ENCODE measurements at places on chromosomes 2 and 18.

DNA sequence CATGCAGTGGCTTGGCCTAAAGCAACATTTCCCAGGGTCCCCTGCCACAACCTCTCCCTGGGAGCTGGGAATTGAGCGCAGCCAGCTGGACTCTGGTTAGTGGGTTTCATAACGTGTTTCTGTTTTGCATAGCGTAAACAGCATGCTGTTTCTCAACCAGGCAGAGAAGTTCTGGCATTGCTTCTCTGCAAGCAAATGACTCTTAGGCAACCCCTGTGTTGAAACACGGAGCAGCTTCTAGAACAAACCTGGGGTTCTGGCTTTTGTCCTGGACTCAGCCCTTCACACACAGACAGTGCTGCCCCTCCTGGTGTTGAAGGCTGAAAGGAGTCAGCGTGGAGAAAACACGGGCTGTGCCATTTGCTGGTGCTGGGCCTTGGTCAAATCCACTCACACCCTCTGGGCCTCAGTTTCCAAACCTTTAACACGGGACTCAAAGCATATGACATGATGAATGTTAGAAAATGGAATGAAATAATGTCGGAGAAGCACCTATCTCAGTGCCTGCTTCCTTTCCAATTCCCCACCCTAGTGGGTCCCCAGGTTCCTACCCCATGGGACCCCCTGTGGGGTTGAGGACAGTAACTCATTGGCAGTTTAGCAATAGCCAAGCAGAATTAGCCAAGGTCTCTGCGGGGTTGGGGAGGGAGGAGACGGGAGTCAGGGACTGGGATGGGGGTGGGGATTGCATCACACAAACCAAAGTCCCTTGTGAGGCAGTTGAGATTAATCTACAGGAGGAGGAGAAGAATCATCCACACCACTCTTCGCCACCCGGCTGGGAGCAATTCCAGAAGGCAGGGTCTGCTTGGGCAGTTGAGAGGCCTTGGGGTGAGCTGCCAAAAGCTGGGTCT is 30.2 kb upstream of the IL1R2 start:
- no peak for DNase-seq

- no peak for DNase-seq
Observed at GRCh38 chr2:128465246-128466170, 146.8 kb upstream of the HS6ST1 start.

DNA sequence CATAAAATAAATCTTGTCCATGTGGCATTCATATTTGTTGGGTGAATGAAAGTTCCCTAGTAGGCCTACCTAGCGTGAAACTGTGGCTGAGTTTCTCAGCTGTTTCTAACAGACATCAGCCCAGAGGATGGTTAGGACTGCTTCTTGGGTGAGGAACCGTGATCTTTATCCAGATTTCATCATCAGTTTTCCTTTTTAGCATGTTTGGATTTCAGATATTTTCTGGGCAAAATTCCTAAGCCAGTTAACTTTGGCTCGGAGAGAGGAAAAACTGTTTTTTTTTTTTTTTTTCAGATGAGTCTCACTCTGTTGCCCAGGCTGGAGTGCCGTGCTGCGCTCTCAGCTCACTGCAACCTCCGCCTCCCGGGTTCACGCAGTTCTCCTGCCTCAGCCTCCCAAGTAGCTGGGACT is 53.5 kb downstream of the DGKD start:
- no peak for DNase-seq

- DNase-seq = no peak
Observed at GRCh38 chr2:96315400-96316071, 9.6 kb upstream of the ITPRIPL1 start.

DNA sequence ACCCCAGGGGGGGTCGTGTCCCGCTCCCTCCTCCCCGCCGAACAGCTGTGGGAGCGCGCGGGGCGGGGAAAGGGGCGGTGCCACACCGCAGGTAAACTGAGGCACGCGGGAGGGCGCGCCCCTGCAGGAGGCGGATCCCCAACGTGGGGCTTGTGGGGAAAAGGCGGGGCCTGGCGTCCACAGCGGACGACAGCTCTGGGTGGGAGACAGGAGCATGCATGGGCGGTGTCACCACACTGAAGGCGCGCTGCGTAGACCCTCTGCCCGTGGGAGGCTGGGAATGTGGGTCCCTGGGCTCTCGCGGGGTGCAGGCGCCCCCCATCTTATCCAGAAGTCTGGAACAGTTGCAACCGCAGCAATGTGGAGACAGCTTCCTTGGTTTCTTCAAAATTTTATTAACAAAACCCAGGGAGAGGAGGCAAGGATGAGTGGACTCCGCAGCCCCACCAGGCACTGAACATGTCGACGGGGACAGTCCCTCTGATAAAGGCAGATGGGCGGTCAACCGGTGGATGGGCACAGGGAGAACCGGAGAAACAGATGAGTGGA is 723 bp upstream of the MBD1 start:
- no peak for DNase-seq

Measured in NCI-H748 treated with DMSO at 0.1 percent for 48 hours (cell line).